ENCODE measurements at places on chromosomes 5 and 9.

GRCh38 chr9:7782400-7783120 lies 17.0 kb downstream of the DMAC1 start:
- no peak for DNase-seq

DNA sequence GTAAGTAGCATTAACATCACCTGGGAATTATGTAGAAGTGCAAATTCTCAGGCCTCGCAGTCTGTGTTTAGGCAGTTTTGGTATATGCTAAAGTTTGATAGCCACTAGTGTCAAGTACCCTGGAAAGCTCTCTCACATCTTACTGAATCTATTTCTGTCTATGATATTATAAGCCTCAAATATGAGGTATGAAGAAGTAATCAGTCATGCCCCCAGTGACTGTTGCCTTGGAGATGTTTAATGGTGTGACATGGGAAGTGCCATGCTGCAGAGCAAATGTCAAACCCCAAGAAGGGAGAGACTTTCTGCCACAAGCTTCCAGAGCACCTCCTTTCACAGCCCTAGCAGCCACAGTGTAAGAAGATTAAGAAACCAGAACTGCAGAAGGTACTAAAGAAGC lies 9.8 kb upstream of the PDE8B start:
- DNase-seq: no peak

DNA sequence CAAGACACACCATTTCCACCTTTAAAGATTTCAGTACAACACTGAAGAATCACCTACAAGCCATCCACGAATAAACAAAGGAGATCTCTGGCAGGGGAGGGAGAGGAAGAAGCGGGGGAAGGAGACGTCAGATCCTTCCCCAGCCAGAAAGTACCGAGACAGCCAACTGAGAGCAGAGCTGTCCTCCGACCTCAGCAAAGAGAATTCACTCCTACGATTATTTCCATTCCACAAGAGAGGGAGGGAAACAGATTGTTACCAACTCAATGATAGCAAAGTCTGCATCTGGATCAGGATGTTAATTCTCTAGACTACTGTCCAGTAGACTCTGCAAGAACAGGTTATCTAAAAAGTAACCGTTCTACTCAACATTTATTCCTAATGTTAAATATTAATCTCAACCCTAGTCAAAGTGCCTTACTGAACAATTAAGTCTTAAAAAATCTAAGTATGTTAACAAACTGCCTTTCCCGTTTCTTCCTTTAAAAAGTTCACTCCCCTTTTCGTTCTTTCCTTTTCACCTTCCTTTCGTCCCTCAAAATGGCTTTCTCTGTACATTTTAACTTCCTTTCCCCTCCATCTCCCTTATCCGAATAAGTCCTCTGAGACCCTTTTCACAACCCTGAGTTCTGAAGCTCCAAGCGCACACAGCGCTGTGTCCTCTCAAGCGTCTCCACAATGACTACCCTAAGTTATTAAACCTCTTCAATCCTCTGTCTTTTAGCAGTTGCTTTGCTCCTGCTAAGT lies 1.4 kb downstream of the CHD1 start:
- peak; percentile 19 for DNase-seq

- DNase-seq: no peak
Measured at GRCh38 chr5:122653087-122654017, 121.5 kb upstream of the SNX2 start.

GRCh38 chr9:34375901-34376595 lies 650 bp downstream of the MYORG start:
- DNase-seq: no peak

- DNase-seq: no peak
Measured at GRCh38 chr9:133734590-133735414, 3.4 kb downstream of the SARDH start.

DNA sequence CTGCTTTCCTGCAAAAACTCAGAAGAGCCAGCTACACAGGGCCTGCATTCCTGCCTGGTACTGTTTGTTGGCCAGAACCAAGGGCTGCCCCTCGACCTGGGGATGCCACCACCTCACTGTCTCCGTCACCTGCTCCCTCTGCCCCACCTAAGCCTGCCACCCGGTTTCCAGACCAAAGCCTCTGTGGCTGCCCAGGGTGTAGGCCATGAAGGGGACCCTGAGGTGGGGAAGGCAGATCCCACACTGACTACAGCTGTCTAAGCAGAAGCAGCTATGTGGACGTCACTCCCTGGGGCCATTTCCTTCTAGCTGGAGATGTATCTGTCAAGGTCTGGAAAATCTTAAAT lies 35.8 kb downstream of the RASGEF1C start:
- no peak for DNase-seq

DNA sequence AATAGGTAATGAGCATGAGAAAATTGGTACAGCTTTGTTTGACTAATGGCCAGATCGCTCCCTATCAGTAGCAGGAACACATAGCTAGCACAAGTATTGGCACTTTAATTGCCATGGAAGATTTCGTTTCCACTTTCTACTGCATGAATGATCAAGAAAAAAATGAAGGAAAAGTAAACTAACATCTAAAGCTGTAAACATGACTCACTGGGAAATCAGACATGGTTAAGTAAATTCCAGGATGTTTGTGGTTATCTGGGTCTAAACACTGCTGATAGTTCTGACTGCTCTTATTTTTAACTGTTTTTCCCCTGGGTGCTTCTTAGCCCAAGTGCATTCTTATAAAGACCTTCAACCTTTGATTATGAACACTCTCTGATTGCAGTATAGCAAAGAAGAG lies 388.9 kb downstream of the NR2F1-AS1 start:
- peak; percentile 72 for DNase-seq

GRCh38 chr9:31588006-31588405 lies 796.4 kb upstream of the ACO1 start:
- no peak for DNase-seq

- no peak for DNase-seq
Measured at GRCh38 chr9:113467183-113467582, 3.7 kb downstream of the RGS3 start.

DNA sequence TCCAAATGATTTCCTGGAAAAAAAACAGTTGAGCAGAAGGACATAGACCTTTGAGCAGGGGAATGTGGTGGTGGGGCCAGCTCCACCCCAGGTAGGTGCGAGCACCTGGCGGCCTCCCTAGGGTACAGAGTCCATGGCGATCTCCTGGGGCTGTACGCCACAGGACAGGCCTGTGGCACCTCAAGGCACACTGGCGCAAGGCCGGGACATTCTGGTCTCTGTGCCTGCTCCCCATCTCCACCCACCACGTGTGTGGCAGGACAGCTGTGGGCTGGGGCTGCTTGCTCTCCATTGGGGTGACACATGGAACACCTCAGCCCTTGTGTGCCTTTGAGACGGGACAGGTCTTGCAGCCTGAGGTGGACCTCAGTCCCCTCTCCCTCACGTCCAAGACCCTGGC lies 25.2 kb downstream of the WNK2 start:
- DNase-seq: no peak

- no peak for DNase-seq
Measured at GRCh38 chr5:42108468-42108867, 183.4 kb downstream of the FBXO4 start.

- no peak for DNase-seq
Measured at GRCh38 chr5:98942847-98943246, 14.0 kb upstream of the CHD1 start.

- DNase-seq: no peak
Measured at GRCh38 chr5:75720882-75721281, 3.6 kb upstream of the POC5 start.

GRCh38 chr9:4077499-4078102 lies 222.3 kb downstream of the GLIS3 start:
- DNase-seq: peak; percentile 44

DNA sequence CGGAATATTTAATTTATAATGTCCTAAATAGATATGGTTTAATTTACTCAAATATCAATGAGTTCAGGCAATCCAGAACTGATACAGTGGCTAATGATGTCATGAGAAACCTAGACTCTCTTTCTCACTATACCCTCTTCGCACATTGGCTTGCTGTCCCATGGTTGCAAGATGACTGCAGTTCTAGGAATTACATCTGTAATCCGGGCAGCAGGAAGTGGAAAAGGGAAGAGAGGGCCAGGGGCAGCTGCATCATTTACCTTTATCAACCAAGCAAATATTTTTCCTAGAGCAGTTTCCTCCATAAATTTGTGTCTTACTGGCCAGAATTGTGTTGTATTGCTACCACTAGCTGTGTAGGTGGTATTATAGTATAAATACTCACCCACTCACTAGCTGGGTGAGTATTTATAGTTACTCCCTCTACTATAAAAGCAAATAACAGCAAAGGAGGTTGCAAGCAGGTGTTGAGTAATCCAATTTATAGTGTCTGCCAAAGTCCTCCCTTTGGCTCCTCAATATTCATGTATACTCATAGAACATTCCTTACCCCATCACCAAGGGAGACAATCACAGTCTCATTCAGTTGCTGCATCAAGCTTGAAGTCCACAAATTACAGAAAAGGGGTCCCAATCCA lies 168.8 kb downstream of the DROSHA start:
- DNase-seq: no peak

GRCh38 chr9:26856413-26857032 lies 36.1 kb downstream of the CAAP1 start:
- DNase-seq: no peak

DNA sequence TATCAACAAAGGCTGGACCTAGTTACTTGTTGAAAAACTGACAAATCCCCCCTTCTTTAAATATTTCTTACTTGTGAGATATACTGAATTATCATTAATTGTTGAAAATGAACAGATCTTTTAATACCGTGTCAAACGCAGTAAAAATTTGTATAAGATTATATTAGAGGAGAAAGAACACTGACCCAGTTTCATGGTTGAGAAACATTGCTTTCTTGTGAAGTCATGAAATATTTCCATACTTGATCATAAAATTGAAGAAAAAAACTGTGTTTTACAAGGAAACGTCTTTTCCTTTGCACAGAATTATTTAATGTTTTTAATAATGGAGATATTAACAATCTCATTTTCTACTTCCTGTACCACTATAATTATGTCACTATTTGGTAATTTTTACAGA lies 45.8 kb downstream of the MOCS2 start:
- no peak for DNase-seq

DNA sequence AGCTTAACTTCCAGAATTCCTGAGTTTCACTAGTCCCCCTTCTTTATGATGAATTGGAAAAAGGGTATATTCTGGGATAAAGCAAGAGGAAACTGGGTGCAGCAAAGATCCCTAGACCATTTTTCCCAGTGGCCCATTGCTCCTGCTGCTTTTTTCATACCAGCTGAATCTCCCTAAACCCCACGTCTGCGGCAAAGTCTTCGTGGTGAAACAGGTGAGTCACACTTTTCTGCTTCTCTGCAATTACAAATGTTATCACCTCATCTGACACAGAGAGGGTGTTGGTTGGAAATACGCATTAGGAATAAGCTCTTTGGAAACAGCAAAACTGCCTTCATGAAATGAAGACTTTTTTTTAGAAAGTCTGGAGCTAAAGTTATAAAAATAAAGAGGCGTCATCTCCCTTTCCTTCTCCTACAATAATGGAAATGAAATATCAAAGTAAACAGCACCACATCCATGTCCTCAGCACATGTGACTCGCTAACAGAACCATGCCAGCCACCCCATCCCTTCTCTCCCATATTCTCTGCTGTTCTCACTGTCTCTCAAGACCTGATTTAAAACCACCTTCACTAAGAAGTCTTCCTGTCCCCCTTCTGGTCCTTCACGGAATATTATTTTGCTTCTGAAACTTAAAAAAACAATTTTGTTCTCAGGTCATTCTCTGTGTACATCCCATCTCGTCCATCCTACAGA lies 39.5 kb upstream of the GLRX start:
- DNase-seq: no peak

DNA sequence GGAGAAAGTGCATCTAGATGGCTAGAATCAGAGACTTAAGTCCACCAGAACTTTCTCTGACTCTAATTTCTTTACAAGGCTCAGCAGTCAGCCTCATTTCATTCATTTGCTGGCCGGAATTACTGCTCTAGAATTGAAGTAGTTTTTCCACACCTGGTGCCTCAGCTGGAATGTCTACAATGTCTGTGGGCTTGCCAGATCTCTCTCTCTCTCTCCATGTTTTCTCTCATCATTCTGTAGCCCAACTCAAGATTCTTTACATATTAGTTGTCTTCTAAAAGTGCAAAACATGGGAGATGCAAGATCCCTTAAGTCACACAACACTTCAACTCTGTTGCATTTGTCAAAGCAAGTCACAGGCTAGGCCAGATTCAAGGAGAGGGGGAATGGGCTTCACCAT lies 103.9 kb upstream of the TAF11L2 start:
- no peak for DNase-seq

DNA sequence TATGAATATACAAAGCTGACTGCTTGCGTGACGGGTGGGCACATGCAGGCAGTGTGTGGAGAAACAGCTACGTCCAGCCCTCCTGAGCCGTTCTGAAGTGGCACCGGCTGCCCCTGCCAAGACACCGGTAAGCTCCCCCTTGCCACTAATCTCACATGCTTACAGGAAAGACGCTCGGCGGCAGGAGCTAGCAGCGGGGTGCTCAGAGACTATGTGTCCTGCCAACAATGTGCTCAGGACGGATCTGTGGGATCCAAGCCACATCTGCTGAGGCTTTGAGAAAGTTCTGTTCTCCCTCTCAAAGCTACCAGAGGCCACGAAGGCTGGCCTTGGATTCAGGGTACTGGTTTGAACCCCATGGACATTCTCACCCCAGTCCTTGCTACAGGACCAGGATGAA lies 157.2 kb upstream of the PHYKPL start:
- no peak for DNase-seq

- DNase-seq: no peak
Measured at GRCh38 chr5:57725658-57726504, 243.3 kb upstream of the ACTBL2 start.

GRCh38 chr5:16856531-16856930 lies 79.6 kb downstream of the MYO10 start:
- DNase-seq: peak; percentile 30

GRCh38 chr5:78654386-78654785 lies 5.8 kb upstream of the LHFPL2 start:
- DNase-seq: no peak

DNA sequence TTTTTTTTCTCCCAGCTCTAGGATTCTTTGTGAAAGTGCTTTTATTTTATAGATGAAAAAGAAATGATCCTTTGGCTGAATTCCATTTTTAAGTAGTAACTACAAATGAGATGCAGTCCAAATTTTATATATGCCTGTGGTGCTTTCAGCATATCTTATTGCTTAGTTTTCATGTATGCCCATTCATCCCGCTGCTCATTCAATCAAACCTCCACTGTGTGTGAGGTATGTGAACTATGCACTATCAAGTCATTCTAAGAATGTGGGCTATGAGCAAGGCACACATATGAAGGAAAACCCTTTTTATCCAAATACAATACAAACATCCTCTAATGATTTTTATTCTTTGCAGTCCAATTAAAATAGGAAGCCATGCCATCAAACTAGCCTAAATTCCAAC lies 1069.1 kb upstream of the DMAC1 start:
- DNase-seq: no peak

GRCh38 chr9:93192721-93193387 lies 8.9 kb downstream of the WNK2 start:
- DNase-seq: no peak

- no peak for DNase-seq
Measured at GRCh38 chr9:129148463-129149204, 29.4 kb downstream of the IER5L start.

GRCh38 chr9:94855903-94856302 lies 129.4 kb downstream of the AOPEP start:
- DNase-seq: no peak

- no peak for DNase-seq
Measured at GRCh38 chr5:39757131-39757530, 332.4 kb upstream of the DAB2 start.

All from AG09319 (cell line).